SW480 (cell line): ENCODE measurements at places on chromosomes 6 and 20.
A peak's percentile ranks its signal among the peaks of the same experiment; 100 is the strongest.

- peak; percentile 72 for DNase-seq
Observed at GRCh38 chr20:51360451-51361201, 181.9 kb downstream of the NFATC2 start.

GRCh38 chr20:63978319-63979228 is 868 bp downstream of the SAMD10 start:
- peak; percentile 88 for DNase-seq

DNA sequence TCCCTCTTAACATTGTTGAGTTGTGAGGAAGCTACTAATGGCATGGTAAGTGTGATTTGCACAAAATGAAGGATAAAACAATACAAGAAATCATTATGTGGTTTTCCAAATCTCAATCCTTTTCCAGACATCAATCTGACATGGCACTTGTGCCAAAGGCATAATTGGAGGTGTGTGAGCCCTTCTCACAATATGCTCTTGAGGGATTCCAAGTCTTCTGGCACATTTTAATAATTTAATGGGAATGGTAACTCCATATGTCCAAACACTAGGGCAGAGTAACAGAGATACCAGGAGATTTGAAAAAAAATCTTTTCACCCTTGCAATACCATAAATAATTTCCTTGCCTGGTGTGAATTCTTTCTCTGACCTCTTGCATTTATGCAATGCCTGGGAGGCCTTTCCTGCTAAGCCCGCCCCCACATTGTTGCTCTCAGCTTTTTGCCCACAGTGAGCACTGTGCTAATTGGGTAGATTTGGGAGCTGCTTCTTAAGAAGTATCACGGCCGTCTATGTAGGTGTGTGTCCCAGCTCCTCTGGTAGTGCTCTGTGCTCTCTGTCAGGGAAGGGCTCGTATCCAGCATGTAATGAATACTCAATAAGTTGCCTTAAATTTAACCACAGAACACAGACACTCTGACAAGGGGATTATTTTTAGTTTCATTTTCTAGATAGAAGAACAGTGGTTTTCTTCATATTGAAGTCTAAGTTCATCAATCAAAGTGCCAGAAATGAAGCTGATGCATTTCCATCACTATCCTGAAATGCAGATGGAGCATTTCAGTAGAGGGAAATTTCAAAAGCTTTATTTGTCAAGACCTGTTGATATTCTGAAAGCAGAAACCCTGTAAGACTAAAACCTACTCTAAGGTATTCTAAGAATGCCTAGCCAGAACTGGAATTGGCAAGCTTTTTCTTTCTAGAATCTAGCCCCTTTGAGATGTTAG is 54.4 kb upstream of the CEP85L start:
- no peak for DNase-seq

DNA sequence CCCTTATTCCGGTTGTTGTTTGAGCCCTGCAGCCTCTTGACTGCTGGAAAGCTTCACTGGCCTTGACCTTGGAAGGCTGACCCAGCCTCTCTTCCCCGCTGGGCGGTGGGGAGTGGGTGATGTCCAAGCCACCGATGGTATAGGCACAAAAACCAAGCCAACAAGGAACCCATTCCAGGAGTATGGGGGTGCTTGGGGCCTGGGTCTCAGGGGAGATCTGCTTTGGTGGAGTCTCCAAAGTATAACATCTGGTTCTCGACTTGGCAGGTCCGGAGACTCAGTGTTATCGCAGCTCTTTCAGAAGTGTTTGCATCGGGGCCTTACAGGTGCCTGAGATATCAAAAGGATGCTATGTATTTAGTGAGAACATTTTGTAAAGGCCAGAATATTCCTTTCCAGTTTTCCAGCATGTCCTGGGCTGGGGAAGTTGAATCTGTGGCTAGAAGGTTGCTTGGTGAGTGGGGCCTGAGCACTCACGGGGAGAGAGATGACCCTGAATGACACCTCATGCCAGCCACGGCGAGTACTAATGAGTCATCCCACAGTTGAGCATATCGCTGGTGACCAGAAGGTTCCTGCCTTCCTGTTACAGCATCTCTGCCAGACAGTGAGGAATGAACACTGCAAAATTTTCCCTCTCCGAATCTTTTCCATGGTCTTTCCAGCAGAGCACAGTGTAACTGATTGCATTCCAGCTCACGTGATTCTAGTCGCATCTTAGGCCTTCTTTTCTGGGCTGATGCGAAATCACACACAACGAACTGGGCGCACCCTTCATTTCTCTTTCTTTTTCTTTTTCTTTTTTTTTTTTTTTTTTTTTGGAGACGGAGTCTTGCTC is 133.9 kb downstream of the ZDHHC14 start:
- DNase-seq: peak; percentile 61

DNA sequence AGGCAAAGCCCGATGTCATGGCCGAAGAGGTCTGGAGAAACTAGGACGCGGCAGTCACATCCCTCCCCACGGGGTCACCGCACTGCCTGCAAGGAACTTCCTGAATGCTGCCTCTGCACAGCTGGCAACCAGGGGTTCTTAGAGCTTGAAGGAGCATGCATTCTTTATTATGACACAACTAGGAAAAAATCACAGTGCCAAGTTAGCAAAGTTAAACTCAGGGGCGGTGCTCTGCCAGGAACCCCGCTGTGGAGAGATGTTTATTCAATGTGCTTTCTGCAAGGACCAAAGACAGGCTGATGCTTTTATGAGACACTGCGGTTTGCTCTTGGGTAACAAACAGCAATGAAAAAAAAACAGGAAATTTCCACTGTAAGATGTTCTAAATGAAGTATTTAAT is 287.3 kb upstream of the FOXQ1 start:
- DNase-seq: peak; percentile 58

DNA sequence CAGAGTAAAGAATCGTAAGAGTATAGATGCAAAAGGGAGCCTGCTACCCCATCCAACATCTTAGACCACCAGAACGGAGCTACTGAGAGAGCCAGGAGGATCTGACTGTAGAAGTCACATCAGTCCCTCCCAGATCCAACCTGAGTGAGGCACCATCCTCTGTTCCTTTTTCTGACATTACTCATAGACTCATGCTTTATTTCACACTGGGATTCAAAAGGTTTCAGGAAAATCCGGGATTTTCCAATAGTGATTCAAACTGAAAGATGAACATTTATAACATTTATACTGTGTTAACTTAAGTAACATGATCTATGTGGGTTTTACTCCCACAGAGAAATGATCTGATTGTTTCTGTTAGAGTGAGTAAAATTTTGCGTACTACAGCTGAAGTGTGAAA is 868.6 kb upstream of the GJE1 start:
- DNase-seq: no peak

DNA sequence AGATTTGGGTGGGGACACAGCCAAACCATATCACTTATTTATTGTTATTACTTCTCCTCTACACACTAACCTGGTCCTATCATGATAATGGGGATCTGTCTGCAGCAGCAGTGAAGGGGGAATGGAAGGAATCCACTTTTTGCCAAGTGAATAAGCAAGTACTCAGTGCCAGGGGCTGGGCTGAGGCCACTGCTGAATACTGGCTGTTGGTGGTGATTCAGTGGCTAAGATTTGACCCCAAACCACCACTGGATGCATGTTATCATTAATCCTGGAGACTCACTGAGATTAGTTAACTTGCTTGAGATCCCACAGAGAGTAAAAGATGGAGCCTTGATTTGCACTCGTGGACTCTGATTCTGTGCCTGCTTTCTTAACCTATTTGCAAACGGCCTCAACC is 127.7 kb downstream of the TSHZ2 start:
- DNase-seq: no peak

- no peak for DNase-seq
Observed at GRCh38 chr6:151876122-151876521, 68.6 kb downstream of the ESR1 start.

- no peak for DNase-seq
Observed at GRCh38 chr20:19758501-19759331, 658 bp downstream of the RIN2 start.

DNA sequence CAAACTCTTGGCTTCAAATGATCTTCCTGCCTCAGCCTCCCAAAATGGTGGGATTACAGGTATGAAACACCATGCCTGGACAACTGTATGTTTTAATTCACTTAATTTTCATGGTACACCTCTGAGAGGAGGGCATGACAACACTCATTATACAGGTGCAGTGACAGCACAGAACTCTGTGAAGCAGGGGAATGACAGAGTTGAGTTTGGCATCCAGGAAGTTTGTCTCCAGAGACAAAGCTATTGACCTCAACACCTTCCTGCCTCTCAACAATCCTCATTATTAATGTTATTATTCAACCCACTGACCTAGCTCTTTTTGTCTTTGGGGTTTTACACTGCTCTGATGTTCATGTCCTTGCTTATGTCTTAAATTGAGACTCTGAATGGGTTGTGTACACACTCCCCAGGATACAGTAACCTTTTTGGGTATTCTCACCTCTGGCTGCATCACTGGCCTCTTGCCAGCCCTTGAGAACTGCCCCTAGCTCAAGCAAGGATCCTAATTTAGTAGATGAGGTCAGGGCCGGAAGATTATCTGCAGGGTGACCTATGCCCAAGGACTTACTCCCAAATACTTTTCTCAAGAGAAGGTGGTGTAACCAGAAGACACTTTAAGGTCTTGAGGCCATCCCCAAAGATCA is 13.0 kb upstream of the IER3 start:
- no peak for DNase-seq
